ENCODE measurements at places on chromosomes 2 and 18.
A peak's percentile ranks its signal among the peaks of the same experiment; 100 is the strongest.

- DNase-seq, result no peak
These were observed 26.8 kb downstream of the RHBDD1 start for GRCh38 chr2:226862623-226863022.

- DNase-seq, result no peak
These were observed 68.6 kb downstream of the APLF start for GRCh38 chr2:68536000-68536399.

DNA sequence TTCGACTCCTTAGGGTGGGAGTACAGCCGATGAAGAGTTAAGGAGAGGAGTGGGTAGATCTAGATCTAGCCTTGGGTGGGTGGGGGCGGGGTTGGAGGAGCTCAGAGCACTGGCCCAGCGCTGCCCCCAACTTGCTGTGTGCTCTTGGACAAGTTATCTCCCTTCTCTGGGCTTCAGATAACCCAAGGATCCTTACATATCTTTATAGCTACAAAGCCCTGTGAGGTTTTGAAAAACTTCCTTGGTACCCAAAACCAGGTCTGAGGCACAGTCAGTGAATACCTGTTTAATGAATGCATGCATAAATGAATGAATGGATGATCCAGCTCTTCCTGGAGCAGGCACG is 1.3 kb upstream of the ODC1 start:
- no peak for DNase-seq

DNA sequence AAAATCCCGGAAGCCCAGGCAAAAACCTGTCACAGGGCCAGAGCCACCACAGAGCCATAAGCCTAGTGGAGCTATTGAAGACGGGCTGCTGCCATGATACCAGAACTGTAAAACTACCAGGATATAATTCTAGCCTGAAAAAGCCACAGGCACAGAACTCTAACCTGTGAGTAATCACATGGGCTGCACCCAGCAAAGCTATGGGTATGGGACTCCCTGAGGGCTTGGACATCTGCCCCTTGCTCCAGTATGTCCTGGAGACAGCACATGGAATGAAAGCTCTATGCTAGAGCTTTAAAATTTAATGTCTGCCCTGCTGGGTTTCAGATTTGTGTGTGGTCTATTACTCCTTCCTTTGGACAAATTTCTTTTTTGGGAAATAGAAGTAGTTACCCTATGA is 2183.6 kb upstream of the CELF4 start:
- no peak for DNase-seq

- DNase-seq, result no peak
These were observed 18.5 kb downstream of the PLEKHM3 start for GRCh38 chr2:208006833-208007232.

DNA sequence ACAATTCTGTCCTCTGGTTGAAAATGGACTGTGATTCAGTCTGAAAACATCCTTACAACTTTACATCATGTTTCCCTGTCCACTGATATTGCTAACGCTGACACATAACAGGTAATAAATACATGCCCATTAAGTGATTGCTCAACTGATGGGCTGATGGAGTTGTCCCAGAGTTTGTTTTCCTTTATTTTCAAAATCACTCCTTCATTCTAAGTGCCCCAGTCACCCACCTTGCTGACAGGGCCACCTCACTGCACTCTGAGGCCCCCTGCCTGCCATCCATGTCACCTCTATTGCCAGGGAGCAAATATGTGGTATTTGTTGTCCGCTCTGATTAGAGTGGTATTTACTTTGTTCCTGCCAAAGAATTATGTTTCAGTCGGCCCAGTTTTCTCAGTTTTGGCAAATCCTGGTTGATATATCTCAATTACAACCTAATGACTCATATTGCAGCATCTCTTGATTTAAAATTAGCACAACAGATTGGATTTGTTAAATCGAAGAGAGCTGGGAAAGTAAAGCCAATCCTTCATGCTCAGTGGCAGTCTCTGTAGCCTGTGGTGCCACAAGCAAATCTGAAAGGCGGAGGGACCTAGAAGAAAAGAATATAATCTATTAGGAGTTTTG is 105.1 kb downstream of the RDH14 start:
- DNase-seq, result peak; percentile 39

DNA sequence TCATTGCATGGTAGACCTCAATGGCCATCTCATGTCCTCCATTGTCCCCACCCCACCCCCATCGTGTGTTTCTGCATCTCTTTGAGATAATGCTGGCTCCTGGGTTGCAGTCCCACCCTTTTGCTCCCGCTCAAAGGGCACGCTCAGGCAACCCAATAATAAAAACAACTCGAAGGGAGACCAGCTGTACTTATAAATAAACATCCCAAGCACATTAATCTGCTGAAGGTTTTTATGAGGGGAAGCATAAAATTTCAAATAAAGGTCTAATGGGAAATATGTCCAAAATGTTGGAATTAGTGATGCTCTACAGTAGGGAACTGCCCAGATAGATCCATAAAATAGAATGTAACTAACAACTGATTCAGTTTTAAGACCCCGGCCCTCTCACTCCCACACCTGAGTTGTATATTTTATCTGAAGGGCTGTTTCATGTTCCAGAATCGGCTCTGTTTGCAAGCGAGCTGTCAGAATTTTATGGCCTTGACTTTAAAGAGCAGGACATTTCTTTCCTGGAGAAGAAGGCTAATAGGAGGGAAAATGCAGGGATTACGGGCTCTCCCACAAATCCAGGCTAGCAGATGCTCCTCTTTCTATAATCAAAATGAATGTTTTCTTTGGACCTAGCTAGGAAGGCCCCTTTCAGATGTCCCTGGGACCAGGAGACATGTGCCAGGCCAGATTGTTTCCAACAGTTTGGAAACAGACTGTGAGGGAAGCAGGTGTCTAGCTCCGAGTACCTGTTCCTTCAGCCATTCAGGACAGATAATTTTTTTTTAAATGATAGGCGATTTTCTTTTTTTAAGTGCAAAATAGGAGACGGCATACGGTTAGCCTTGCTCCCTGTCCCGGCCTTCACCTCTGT is 103.7 kb downstream of the APOB start:
- DNase-seq, result no peak

DNA sequence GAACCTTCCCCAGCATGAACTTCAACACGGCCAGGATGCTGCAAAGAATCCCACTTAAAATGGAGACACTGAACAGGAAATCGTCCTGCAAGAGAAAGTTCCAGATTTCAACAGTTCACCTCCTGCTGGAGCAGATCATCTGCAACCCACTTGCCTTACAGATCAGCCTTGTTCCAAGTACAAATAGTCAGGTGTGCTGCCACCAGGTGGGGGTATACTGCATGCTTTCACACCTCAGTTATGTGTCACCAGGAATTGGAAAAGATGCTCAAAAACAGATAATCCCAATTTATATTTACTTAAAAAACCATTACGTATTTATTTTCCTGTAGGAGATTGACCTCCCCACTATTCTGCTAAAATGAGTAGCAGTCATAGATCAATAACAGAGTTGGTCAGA is 212.3 kb downstream of the MGAT5 start:
- DNase-seq, result peak; percentile 81

DNA sequence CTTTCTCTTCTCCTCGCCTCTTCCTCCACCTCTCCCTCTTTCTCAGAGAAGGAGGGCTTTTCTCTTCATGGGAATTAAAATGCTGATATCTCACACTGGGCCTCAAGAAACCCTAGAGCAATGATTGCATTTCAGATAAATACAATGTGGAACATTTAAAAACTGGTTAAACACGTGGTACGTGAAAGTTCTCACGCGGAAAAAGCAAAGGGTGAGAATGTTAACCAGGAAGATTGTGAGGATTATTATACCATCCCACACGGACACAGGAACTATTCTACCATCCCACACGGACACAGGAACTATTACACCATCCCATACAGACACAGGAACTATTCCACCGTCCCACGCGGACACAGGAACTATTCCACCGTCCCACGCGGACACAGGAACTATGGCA is 182.4 kb downstream of the TMEM18 start:
- DNase-seq, result no peak

GRCh38 chr2:200756618-200757321 is 54.9 kb upstream of the BZW1 start:
- DNase-seq, result no peak

DNA sequence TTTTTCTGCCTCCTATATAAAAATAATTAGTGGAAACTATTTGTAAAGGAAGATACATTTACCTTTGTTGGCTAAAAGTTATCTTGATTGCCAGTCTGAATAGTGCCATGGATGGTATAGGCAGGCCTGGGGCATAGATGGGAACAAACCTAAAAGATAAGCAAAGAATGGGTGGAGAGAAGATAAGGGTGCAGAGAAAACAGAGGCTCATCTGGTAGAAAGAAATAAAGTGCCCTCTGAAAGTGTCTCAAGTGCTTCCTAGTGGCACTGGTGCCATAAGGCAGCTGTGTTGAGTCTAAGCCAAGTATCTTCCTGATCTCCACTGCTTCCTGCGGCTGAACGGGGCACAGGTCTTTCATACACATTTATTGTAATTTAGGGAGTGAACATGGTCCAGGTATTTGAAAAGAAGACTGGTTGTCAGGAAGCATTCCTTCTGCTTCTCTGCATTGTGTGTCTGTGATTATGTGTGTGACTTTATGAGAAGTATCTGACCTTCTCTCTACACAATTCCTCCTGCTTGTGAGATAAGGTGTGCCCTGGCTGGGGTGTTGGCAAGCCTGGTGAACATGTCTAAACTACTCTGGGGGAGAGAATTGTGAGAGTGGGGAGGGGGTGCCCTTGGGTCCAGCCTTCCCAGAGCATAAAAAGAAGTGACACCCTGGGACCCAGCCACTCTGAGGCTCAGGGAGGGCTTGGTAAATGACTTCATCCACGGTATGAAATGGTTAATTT is 280.5 kb downstream of the CAMKMT start:
- no peak for DNase-seq

DNA sequence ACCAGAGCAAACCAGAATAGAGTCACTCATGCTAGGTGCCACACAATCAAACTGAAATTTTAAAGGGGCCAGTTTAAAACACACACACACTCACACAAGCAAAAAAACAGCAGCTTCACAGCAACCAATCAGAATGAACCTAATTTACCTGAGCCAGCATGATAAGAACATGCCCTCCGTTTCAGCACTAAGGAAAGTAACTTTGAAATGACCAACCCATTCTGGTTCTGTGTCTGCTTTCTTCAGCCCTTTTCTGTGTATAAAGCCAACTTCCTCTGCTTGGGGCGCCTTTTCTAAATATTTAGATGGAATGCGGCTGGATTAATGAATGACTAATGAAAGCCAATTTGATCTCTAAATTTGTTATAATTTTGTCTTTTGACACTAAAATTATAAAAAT is 629.1 kb downstream of the ZEB2 start:
- DNase-seq, result no peak

GRCh38 chr2:27461118-27461517 is 18.9 kb downstream of the KRTCAP3 start:
- DNase-seq, result no peak

DNA sequence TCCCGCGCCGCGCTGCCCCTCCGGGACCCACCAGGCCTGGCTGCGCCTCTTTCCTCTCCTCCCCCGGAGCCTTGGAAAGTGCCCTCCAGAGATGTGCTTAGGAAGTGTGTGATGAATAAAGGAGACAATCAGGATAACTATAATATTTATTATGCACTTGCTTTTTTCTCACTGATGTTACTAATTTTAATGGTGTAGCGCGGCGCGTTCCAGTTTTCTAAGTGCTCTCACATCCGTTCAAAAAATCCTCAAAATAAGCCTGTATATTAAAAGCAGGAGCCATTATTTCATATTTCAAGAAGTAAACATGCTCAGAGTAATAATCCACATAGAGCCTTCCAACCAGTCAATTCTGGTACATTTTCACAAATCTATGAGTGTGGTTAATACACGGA is 941 bp upstream of the MPPE1 start:
- DNase-seq, result no peak

GRCh38 chr18:59616501-59616900 is 80.7 kb downstream of the CCBE1 start:
- DNase-seq, result no peak

DNA sequence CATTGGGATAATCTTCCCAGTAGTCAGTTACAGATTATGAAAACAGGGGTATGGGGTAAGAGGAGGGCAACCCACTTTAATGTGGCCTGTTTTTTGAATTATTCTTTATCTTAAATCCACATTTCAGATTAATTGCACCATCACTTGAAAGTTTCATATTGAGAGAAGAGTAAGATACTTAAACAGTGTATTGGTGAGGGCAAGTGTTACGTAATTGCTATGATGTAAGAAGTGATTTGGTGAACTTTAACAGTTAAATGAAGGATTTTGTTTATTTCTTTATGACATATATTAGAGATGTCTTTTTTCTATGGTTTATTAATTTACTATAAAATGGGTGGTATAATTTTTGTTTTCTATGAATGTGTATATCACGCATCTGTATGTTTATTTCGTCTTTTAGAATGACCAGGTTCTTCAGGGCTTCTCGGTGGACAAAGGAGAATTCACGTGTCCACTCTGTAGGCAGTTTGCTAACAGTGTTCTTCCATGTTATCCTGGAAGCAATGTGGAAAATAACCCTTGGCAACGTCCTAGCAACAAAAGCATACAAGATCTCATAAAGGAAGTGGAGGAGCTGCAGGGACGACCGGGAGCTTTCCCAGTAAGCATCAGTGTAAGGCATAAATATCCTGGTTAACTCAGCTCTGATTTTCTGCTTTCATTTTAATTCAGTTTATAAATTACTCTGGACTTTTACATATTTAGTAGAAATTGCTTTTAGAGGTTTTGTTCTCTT is 171.2 kb upstream of the MYO3B start:
- no peak for DNase-seq

DNA sequence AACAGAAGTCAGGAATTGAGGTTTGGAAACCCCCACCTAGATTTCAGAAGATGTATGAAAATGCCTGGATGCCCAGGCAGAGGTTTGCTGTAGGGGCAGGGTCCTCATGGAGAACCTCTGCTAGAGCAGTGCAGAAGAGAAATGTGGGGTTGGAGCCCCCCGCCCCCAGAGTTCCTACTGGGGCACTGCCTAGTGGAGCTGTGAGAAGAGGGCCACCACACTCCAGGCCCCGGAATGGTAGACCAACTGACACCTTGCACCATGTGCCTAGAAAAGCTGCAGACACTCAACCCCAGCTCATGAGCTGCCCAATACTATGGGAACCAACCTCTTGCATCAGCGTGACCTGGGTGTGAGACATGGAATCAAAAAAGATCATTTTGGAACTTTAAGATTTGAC is 967.0 kb upstream of the NRXN1 start:
- no peak for DNase-seq

GRCh38 chr18:42936289-42936688 is 179.2 kb downstream of the RIT2 start:
- DNase-seq, result no peak

GRCh38 chr2:230184727-230185578 is 34.8 kb downstream of the SP110 start:
- no peak for DNase-seq

- DNase-seq, result no peak
These were observed 217.1 kb downstream of the DYM start for GRCh38 chr18:49243391-49243790.

DNA sequence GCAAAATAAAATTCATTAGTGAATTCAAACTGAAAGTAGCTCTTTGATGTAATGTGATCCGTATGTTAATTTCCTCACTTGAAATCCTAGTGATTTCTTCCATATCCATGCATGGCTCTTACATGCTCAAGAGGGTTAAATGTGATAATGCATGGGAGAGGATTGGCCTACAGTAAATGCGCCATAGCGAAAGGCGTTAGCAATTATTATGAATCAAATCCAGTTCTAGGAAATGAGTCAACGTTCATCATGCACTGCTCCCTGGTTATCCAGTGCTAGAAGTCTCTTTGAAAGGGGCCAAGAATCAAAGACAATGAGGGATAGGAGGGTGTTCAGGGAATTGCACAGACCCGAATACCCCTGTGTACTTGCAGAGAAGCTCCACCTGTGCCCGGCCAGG is 101.4 kb upstream of the RASGRP3 start:
- DNase-seq, result no peak
